ENCODE measurements at places on chromosomes 3 and 15. TPM values are rescaled to one million over a fixed set of nuclear protein-coding genes. Genes with fewer than 3 reads are reported as not detected.

FES gene
- 26.7 TPM for total RNA-seq

CCDC9B gene
- total RNA-seq: 52.3 TPM

SLC51B gene
- total RNA-seq: 242 TPM

CNOT10 gene
- total RNA-seq: 32.2 TPM

HRG gene
- total RNA-seq: not detected

DNA sequence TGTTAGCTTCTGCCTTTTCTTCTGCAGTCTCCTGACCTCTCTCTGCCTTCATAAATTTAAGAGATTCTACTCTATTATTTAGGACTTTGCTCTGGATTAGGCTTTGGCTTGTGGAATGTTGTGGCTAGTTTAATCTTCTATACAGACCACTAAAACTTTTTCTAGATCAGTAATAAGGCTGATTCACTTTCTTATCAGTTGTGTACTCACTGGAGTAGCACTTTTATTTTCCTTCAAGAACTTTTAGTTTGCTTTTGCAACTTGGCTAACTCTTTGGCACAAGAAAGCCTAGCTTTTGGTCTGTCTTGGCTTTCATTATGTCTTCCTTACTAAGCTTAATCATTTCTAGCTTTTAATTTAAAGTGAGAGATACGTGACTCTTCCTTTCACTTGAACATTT lies 265.5 kb upstream of the TBC1D5 start:
- H3K27me3 ChIP-seq: no peaks in the 10 kb centered on the region
- no peaks in the 10 kb centered on the region for H3K36me3 ChIP-seq
- no peak for DNase-seq
- no peaks in the 10 kb centered on the region for H3K4me1 ChIP-seq
- no peak overlapping the region for H3K27ac ChIP-seq

DNA sequence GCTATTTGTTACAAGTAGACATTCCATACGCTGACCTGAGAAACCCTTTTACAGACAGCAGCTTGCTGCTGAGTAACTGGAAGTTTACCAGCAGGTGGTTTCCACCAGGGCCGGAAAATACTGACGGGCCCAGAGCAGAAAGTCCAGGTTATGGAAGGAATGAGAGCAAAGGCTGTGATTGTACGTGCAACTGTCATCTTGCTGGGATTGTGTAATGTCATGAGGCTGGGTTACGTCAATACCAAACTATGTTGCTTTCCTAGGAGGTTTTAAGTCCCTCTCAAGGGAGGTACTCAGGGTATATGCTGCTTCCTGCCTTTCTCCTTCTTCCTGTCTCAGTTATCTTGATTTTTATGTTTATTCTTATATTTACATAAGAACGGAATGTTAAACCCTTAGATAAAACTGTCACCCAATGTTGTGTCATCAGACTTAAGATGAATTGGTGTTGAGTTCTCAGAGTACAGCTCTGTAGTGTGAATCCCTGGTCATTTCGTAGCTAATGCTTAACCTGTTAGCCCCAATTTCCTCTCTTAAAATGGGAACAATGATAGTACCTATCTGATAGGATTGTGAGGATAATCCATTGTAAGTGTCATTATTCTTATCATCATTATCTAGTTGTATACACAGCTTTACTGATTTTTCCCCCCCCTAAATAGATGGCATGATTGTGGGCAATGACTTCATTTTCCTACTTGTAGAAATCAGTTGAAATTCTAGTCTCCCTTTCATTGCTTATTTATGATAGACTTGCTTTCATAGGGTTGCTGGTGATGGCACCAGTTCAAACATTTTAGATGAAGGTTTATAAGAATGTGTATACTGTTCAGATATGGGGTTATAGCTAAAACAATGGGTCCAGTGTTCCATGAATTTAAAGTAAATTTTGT lies 101.4 kb downstream of the FNDC3B start:
- H3K27me3 ChIP-seq: no peaks in the 10 kb centered on the region
- H3K4me3 ChIP-seq: no peak overlapping the region
- peak; percentile 63 for DNase-seq
- H3K36me3 ChIP-seq: no peaks in the 10 kb centered on the region

GRCh38 chr3:126133606-126134005 lies 46.8 kb downstream of the ALDH1L1 start:
- H3K4me3 ChIP-seq: no peak overlapping the region
- H3K4me1 ChIP-seq: no peaks in the 10 kb centered on the region
- H3K27ac ChIP-seq: no peak overlapping the region
- H3K27me3 ChIP-seq: no peaks in the 10 kb centered on the region
- DNase-seq: peak; percentile 37
- no peaks in the 10 kb centered on the region for H3K36me3 ChIP-seq

- DNase-seq: no peak
- no peak overlapping the region for H3K27ac ChIP-seq
- H3K36me3 ChIP-seq: no peaks in the 10 kb centered on the region
- no peaks in the 10 kb centered on the region for H3K4me1 ChIP-seq
Measured at GRCh38 chr3:23840521-23840920, 34.8 kb downstream of the UBE2E1 start.

DNA sequence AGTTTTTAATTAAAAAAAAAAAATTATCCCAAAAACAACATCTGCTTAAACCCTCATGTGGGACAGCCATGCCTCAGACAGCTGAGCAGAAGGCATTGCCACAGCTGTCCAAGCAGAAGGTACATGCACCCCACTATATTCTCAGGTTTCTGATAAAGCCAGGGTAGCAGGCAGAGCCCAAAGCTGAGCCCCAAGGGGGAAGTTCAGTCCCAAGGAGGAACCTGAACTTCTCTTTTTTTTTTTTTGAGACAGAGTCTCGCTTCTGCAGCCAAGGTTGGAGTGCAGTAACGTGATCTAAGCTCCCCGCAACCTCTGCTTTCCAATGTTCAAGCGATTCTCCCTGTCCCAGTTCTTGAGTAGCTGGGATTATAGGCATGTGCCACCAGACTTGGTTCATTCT lies 33.2 kb downstream of the MKRN2 start:
- H3K4me3 ChIP-seq: no peak overlapping the region
- no peaks in the 10 kb centered on the region for H3K27me3 ChIP-seq
- DNase-seq: no peak
- H3K36me3 ChIP-seq: no peaks in the 10 kb centered on the region
- no peaks in the 10 kb centered on the region for H3K4me1 ChIP-seq
- no peak overlapping the region for H3K27ac ChIP-seq

DNA sequence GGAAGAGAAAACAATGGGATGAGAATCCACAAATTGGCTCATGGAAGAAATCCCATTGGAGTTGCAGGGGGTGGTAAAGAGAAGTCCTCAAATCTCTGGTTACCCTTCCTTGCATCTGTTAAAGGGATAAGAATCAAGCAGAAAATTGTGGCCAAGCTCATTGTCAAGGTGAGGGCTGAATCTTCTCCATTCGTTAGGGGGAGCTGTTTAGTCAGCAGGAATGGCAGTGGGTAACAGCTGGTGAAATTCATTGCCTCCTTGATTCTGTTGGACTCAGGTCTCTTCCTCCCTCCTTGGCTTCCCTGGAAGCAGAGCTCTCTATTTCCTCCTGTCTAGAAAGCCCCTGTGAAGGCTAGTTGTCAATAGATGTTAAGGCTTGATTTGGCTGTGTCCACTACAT lies 343.1 kb upstream of the SEMA6D start:
- H3K4me1 ChIP-seq: no peaks in the 10 kb centered on the region
- H3K4me3 ChIP-seq: no peak overlapping the region
- no peaks in the 10 kb centered on the region for H3K27me3 ChIP-seq
- H3K36me3 ChIP-seq: no peaks in the 10 kb centered on the region
- H3K27ac ChIP-seq: no peak overlapping the region

DNA sequence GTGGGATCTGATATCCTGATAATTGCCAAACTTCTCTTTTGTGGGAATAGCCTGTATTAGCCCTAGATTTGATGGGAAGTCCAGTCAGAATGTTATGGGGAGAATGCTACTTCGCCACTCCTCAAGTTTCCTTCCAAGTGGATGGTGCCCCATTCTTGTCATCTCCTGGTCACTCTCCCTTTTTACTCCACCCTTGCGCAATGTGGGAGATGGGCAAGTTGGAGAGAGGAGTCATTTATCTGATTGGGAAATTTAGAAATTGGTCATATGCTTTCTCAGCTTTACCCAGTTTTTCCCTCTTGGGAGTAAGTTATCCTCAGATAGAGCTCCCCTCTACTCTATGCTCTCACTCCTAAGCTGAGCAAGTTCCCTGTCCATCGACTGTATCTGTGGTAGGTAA lies 14.4 kb downstream of the FANCD2OS start:
- H3K36me3 ChIP-seq: no peaks in the 10 kb centered on the region
- no peak for DNase-seq
- no peak overlapping the region for H3K4me3 ChIP-seq
- H3K27ac ChIP-seq: no peak overlapping the region
- no peaks in the 10 kb centered on the region for H3K4me1 ChIP-seq

- H3K4me1 ChIP-seq: no peaks in the 10 kb centered on the region
- no peaks in the 10 kb centered on the region for H3K36me3 ChIP-seq
Measured at GRCh38 chr15:62306851-62307504, 141.9 kb upstream of the C2CD4B start.

DNA sequence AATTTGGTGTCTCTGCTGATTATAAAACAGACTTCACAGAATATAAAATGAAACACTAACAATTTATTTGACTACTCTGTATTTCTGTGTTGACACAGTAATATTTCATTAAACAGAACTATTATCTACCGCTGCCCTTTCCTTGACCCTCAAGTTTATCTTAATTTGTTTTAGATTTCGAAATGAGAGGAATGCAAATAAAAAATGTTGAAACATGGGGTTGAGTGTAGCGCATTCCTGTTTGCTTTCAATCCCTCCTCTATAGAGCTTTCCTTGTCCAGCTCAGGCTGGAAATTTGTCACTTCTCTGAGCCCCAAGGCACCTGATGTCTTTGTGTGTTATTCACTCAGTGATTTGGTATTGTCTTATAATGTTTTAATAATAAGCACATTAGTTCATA lies 550.2 kb downstream of the ZBBX start:
- H3K36me3 ChIP-seq: no peaks in the 10 kb centered on the region
- H3K4me3 ChIP-seq: no peak overlapping the region
- no peaks in the 10 kb centered on the region for H3K4me1 ChIP-seq
- no peaks in the 10 kb centered on the region for H3K27me3 ChIP-seq
- DNase-seq: no peak

DNA sequence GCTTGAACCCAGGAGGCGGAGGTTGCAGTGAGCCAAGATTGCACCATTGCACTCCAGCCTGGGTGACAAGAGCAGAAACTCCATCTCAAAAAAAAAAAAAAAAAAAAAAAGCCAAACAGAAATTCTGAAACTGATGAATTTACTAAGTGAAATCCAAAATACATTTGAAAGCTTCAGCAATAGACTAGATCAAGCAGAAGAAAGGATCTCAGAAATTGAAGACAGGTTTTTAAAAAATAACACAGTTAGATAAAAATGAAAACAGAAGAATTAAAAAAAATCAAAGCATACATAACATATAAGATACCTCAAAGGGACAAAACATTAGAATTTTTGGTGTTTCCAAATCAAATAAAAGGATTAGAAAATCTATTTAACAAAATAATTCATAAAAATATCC lies 114.4 kb downstream of the TP63 start:
- H3K27ac ChIP-seq: no peak overlapping the region
- no peaks in the 10 kb centered on the region for H3K27me3 ChIP-seq
- no peak overlapping the region for H3K4me3 ChIP-seq
- H3K4me1 ChIP-seq: no peaks in the 10 kb centered on the region

- no peak overlapping the region for H3K4me3 ChIP-seq
- H3K4me1 ChIP-seq: no peaks in the 10 kb centered on the region
- no peaks in the 10 kb centered on the region for H3K36me3 ChIP-seq
- DNase-seq: peak; percentile 75
Measured at GRCh38 chr15:66566963-66567531, 1.2 kb upstream of the LCTL start.

- no peak overlapping the region for H3K4me3 ChIP-seq
- H3K27me3 ChIP-seq: no peaks in the 10 kb centered on the region
- no peaks in the 10 kb centered on the region for H3K36me3 ChIP-seq
Measured at GRCh38 chr3:112382543-112383160, 49.7 kb downstream of the CD200 start.
